ENCODE measurements at places on chromosomes 2 and 18. TPM values are rescaled to one million over a fixed set of nuclear protein-coding genes. Genes with fewer than 3 reads are reported as not detected.

The SCG2 gene
- 6.8 TPM for total RNA-seq

The SH3BP4 gene
- 44.9 TPM for total RNA-seq

The METAP1D gene
- 11.5 TPM for total RNA-seq

The RFX8 gene
- total RNA-seq: 9.0 TPM

The IL37 gene
- total RNA-seq: not detected

The ZNF521 gene
- 174 TPM for total RNA-seq

The PLA2R1 gene
- 30.1 TPM for total RNA-seq

The RBM44 gene
- 1.6 TPM for total RNA-seq

The ASB18 gene
- not detected for total RNA-seq

The DNAJC5G gene
- total RNA-seq: not detected

The TMEM178A gene
- total RNA-seq: 1.7 TPM

The PRPF40A gene
- 110 TPM for total RNA-seq

The UCN gene
- total RNA-seq: 1.4 TPM

The CD226 gene
- total RNA-seq: 0.32 TPM

The SLC23A3 gene
- 2.2 TPM for total RNA-seq

The ELOA2 gene
- not detected for total RNA-seq

The CCDC68 gene
- 1.3 TPM for total RNA-seq

The CPLX4 gene
- total RNA-seq: not detected

The MTX2 gene
- 17.5 TPM for total RNA-seq

The PAPOLG gene
- 20.9 TPM for total RNA-seq

The ACOXL gene
- total RNA-seq: not detected

The RAMP1 gene
- 6.8 TPM for total RNA-seq

The PTPRM gene
- total RNA-seq: 81.8 TPM

The DYNAP gene
- total RNA-seq: not detected

The MLPH gene
- total RNA-seq: 0.65 TPM

The PUM2 gene
- 45.1 TPM for total RNA-seq

The CNDP1 gene
- total RNA-seq: 0.11 TPM

The SERPINB11 gene
- not detected for total RNA-seq

The CLHC1 gene
- 22.1 TPM for total RNA-seq

The HSPD1 gene
- 147 TPM for total RNA-seq

The GIGYF2 gene
- 70.0 TPM for total RNA-seq

The SULT1C2 gene
- 0.91 TPM for total RNA-seq

The INHBB gene
- total RNA-seq: 5.2 TPM

The PFN4 gene
- total RNA-seq: 0.65 TPM

Measured in articular chondrocyte of knee joint (primary cell).